ENCODE measurements at places on chromosomes 5 and 9.

DNA sequence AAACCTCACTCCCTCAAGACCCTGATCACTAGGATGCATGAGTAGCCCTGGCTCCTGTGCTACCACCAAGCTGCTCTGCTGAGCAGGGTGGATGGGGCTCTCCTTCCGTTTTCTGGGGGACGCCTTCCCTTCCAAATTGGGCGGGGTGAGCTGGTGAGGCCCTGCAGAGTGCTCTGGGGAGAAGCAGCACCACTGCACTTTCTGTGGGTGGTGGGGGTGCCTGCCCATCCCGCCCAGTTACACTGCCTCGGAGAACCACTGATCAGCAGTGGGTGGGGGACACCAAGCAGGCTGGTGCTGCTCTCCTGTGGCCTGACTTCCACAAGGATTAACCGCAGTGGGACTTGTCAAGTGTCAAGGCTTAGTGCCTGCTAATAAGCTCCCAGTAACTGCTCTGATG is 19.0 kb downstream of the GFPT2 start:
- DNase-seq = no peak

- DNase-seq = no peak
Observed at GRCh38 chr5:11596185-11596584, 308.1 kb downstream of the CTNND2 start.

DNA sequence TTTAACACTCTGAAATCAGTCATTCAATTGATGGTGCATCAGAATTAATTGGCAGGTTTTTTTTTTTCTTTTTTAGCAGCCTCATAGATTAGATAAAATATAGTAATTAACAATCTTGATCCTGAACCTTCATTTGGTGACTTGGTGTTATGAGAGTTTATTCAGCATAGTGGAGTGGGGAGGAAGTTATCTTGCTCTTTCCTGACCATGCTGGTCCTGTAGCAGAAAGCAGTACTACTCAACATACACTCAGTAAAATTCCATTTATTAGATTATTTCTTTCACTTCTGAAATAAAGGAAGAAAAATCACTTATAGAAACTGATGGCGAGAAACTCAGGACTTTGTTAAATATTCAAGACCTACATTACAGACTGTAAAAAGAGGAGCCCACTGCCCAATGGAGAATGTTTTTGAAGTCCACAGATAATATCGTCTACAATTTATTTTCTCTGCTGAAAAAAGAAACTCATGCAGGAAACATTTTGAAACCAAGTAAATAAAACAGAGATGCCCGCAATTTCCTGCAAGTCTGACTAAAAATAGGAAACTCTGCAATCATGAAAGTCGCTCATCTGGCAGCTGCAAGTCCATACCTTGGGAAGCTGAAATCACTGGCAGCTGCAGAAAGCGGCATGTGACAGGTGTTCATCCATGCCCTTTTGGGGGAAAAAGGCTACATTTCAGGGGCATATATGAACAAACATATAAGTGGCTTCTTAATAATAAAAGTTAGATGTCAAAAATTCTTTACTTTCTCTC is 233.2 kb upstream of the RFX3 start:
- no peak for DNase-seq

GRCh38 chr5:160938532-160938931 is 86.5 kb upstream of the ATP10B start:
- no peak for DNase-seq

- peak; percentile 67 for DNase-seq
Observed at GRCh38 chr5:168317521-168318147, 26.2 kb downstream of the WWC1 start.

DNA sequence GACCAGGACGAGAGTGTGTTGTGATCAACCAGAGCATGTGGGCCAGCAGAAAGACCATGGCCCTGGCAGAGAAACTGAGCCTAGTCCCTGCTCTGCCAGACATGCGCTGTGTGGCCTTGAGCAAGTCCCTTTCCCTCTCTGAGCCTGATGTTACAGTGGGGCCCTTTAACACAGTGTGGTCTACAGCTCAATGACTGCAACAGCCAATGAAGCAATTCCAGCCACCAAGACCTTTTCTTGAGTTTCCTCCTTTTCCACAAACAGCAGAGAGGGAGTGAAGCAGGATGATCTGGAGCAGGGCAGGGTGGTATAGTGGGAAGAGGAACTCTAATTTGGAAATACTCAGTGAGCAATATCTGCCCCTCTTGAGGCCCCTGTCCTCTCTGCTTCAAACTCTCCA is 25.8 kb upstream of the ARSI start:
- no peak for DNase-seq

DNA sequence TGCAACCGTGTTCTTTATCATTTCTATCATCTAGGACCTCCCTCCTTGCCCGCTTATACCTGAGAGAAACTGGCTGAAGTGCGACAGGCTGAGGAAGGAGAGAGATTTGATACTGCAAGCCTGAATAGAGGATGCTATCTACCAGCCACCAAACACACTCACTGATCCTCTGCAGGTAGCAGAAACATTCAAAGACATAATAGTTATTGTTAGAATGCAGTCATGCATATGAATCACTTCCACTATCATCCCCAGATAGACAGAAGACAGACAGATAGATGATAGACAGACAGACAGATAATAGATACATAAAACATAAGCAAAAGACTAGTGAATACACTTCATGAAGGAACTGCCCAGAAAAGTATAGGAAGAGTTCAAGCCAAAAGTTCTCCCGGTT is 32.9 kb downstream of the FAM81B start:
- no peak for DNase-seq

- DNase-seq = peak; percentile 47
Observed at GRCh38 chr9:37938121-37938891, 34.4 kb upstream of the SLC25A51 start.

GRCh38 chr5:124868676-124869075 is 122.2 kb upstream of the ZNF608 start:
- DNase-seq = no peak

DNA sequence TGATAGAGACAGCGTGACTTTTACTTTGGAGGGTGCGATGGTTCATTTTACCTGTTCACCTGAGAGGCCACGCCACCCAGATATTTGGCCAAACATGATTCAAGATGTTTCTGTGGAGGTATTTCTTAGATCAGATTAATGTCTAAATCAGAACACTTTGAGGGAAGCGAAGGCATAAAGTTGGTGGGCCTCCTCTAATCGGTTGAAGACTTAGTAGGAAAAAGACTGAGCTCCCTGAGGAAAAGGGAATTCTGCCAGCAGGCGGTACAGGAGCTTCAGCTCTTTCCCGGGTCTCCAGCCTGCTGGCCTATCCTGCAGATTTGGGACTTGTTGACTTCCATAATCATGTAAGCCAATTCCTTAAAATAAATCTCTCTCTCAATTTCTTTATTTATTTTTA is 7.0 kb upstream of the LAMC3 start:
- DNase-seq = no peak

All from BJ (cell line).